ENCODE measurements at places on chromosomes 6 and 20.

DNA sequence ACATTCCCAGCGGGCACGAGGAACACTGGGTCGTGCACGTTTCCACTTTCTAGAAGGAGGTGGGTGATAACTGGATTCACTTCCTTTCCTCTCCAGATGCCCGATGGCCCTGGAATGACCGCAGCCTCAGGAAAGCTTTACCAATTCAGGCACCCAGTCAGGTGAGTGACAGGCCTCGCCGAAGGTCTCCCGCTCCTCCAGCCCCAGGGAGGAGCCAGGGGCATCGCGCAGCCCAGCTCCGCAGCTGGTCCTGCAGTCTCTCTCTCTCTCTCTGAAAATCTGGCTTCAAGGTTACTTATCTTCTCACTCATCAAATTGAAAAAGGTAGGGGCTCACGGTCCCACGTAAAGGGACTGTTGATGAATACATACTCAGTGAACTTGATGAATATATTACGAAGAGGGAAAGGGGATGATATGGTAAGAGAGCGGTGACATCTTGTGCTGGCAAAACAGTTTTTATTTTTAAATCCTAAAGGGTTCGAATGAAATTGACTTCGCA, 891 bp downstream of the RIPPLY2 start:
- no peak for DNase-seq

DNA sequence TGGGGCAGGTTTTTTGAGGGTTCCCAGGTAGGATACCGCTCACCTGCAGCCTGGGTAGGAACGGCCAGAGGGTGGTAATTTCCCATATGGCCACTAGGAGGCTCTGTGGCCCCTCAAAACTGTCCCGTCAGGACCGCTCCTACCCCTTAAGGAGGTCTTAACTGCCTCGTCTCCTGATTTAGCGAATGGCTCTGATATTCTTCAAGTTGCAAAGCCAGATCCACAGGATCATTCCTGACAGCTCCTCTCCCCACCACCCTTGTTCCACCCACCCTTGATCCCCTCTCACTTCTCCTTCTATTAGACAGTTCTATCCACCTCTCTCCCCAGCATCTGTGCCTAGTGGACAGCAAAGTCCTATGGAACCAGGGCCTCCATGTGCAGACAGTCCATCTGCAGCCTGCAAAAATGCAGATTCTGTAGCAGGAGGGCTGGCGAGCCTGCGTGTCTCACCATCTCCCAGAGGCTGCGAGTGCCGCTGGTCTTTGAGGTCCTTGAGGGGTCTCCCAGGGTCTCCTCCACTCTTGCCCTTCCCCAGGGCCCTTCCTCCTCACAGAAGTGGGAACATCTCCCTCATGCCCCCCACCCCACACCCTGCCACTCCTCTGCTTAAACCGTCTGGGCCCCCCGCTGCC, 34.3 kb upstream of the ZBP1 start:
- DNase-seq: peak; percentile 47

DNA sequence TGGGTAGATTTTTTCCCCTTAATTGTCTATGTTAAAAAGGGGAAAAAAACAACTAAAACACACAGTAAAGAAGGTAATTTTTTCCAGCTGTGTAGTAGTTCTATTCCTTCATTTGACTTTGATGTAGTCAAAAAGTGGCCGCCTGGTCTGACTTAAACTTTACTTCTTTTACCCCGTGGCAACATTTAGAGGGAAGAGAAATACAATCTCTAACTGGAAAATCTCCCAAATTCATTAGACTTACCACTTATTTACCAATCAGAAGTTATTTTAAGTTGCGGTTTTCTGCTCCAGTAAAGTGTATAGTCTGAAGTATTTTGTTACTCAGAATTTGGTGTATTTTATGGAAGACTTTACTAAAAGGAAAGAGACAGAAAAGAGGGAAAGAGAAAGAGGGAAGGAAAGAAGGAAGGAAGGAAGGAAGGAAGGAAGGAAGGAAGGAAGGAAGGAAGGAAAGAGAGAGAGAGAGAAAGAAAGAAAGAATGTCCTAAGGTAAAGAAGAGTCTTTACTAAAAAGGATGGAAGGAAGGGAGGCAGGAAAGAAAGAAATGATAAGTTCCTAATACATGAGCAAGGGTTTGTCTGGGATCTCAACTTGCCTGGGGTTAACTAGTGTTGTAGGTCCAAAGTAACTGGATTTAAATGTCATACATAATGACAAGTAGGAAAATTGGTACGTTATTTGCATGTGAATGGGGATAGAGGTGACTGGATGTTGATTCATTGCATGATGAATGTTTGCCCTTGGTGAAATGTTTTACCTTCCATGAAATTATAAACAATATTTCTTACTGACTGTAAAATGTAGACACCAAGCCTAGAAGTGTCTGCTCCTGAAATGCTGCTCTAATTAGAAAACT, 135.1 kb downstream of the SAMD5 start:
- no peak for DNase-seq

GRCh38 chr20:14782731-14783130, 445.3 kb upstream of the FLRT3 start:
- DNase-seq: no peak

DNA sequence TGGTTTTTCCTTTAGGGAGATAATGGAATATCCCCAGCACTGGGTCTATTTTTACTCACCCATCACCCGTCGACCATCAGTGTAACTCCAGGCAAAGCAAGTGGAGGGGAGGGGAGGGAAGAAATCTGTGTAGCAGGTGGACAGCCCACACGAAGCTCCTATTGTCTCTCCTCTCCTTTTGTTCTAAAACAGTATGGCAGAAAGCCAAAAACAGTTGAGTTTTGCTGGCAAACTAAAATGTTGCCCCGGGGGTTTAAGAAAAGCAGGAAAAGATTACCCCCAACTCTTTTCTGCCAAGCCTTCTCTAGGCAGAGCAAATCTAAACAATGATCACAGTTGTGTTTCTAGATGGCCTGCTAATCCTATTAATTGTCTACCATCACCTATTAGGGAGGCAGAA, 89.7 kb downstream of the PREP start:
- no peak for DNase-seq

DNA sequence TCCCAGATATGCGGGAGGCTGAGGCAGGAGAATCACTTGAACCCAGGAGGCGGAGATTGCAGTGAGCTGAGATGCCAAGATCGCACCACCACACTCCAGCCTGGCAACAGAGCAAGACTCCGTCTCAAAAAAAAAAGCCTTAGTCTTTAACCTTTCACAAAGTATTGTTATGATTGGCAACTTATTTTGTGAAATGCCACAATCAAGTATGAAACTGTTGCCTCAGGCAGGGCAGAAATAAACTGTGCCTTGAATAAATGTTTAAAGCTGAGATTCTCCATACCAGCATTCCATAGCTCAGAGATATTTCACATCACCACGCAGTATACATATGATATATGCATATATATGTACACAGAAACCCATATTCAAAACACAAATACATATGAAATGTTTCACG, 120.1 kb upstream of the CCDC28A start:
- no peak for DNase-seq

DNA sequence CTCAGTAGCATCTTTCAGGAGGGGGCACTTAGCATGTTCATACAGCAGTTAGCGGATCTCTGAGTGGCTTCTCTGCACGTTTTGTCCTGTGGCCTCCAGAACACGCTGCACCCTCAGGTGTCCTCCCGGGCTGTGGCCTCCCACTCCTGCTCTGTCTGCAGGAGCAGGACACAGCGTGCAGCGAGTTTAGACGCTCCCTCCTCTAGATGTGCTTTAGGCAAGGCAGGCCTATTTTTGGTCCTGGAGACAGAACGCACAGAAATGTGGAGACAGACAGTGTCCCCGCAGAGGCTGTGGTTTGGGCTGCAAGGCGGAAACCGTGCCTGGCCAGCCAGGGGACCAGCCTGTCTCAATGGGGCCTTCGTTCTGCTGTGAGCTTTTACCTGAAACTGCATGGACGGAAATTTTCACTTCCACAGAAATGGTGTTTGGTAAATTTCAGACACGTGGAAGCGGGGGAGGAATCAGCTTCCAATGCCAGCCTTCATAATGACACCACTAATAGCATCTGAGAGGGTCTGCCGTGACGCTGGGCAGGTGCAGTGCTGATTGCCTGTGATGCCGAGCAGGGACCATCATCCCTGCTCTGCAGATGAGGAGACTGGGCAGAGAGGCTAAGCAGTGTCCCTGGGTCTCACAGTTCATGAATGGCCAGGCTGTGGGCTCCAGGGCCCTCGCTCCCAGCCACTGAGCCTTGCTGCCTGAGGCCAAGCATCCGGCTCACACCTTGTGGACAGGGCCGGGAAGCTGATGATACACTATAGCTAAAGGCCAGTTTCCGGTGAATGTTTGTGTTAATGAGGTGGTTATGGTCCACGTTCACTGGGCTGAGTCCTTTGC, 120.9 kb downstream of the SYCP2 start:
- DNase-seq: no peak

DNA sequence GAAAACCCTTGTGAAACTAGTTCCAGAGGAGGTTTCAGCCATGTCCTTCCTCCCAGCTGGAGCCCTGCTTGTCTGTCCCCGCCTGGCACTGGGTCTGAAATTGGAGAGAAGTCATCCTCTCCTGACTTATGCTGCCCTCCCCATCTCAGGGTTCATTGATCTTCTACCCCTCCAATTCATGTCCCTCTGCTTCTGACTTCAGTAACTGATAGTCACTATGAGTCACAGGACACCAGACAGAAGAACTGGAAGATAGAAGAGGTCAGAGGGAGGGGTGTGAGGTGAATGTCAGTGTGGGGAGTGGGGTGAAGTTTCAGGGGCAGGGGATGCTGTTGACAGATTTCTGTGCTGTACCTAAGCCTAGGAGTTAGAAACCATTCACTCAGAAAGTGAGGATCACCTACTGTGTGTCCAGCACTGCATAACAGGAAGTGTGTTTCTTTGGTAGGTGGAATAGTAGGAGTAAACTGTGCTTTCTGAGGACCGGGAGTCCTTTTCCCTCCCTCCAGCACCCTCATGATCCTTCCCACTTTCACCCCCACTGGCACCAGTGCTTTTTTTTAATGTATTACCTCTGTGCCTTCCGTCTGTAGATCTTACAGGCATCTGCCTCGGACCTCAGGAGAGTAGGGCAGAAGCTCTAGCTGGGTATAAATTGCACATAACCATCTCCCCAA, 627 bp upstream of the RPP21 start:
- no peak for DNase-seq

- no peak for DNase-seq
These were observed 19.5 kb downstream of the ZNF311 start for GRCh38 chr6:28985462-28986164.

GRCh38 chr20:58199469-58199868, 29.0 kb downstream of the ANKRD60 start:
- no peak for DNase-seq

DNA sequence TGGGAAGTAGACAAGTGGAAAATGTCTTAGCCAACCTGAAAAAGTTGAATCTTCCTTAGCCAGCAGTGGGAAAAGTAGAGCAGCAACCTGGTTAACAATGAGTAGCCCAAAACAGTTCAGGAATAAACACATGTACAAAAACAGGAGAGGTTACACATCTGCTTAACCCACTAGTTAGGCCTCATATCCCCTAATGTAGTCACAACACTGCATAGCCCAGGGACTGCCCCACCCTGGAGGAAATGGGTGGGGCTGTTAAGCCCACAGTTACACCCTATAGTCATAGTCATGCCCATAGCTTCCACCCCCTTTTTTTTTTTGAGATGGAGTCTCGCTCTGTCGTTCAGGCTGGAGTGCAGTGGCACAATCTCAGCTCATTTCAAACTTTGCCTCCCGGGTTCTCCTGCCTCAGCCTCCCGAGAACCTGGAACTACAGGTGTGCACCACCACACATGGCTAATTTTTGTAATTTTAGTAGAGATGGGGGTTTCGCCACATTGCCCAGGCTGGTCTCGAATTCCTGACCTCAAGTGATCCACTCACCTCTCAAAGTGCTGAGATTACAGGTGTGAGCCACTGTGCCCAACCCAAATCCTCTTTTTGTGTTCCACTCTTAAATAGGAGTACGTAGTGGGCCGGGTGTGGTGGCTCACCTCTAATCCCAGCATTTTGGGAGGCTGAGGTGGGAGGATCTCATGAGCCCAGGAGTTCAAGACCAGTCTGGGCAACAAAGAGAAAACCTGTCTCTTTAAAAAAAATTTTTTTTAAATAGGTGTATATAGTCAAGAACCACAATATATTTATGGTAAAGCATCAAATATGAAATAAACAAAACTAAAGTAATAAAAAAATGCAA, 24.5 kb downstream of the ILRUN start:
- DNase-seq: peak; percentile 57

- no peak for DNase-seq
These were observed 73.1 kb downstream of the DNAAF9 start for GRCh38 chr20:3334156-3334943.

- no peak for DNase-seq
These were observed 17.6 kb upstream of the ENTPD6 start for GRCh38 chr20:25177890-25178321.

- DNase-seq: no peak
These were observed 610.9 kb upstream of the MAN1A1 start for GRCh38 chr6:119960456-119960855.

DNA sequence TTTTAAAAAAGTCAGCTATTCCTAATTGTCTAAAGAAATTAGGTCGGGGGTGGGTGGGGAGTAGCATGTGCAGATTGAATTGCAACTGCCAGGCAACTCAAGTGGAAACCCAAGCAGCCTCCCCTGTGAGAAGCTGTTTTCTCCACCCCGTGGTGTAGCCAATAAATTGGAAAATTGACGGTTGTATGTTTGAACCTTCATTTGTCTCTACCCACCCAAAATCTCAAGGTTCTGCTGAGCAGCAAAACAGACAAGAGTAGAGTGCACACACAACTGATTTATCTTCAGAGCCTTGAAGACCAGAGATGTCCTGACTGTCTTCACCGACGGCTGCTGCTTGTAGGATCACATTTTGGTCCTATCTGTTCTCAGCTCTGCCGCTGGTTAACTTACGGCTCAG, 88.5 kb downstream of the DTD1 start:
- no peak for DNase-seq

- no peak for DNase-seq
These were observed 16.9 kb downstream of the ILRUN start for GRCh38 chr6:34679552-34680253.

- no peak for DNase-seq
These were observed 57.2 kb downstream of the IL20RA start for GRCh38 chr6:136987526-136987925.

GRCh38 chr6:166629628-166630027, 2.6 kb upstream of the RPS6KA2 start:
- DNase-seq: no peak

DNA sequence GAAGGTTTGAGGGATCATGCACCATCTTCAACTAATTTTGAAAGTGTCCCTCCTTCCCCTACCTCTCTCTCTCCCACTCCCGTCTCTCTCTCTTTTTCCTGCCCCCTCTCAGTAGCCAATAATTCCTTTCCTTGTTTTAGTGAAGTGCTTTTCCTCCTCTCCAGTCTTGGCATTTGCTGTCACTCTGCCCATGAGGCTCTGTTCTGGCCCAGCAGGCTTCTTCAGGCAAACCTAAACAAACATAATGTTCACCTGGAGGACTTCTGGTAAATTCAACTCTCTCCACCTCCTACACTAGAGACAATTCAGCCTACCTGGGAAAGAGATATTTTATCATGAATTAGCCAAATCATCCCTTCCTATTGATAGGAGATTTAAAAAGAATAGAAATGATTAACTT, 320.4 kb upstream of the RNF24 start:
- no peak for DNase-seq

All from activated CD4-positive, alpha-beta T cell treated with anti-CD3 and anti-CD28 coated beads for 1 hour (primary cell).